Right lobe of liver (tissue), 6 donors: ENCODE measurements at places on chromosomes 11 and 22. TPM values are rescaled to one million over a fixed set of nuclear protein-coding genes. Genes with fewer than 3 reads are reported as not detected.

The OR52I1 gene
- total RNA-seq = not detected

The PANX1 gene
- total RNA-seq = 20.4 TPM

The ZNRF3 gene
- 8.4 TPM for total RNA-seq

The GRIK4 gene
- not detected for total RNA-seq

DNA sequence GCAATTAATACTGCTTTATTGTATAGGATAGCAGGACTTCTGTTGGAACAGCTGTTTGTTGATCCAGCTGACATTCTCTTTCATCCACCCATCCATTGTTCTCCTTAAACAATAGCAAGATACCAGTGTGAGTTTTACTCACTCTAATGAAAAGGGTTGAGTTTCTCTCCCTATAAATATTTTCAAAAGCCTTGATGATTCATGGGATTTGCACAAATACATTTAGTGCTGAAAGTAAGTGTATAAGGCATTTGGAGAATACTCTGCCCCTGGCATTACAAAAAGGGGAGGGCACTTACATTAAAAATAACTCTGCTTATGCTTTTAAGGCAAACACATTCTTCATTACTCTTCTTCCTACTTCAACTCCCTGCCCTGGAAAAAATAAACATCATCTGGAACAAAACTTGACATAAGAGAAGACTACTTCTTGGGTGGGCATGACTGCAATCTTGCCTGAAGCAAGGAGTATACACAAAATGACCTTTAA is 634.9 kb downstream of the METTL15 start:
- no peaks in the 10 kb centered on the region for H3K36me3 ChIP-seq
- no peaks in the 10 kb centered on the region for H3K4me1 ChIP-seq
- DNase-seq = no peak
- H3K27me3 ChIP-seq = no peaks in the 10 kb centered on the region

- DNase-seq = no peak
- no peaks in the 10 kb centered on the region for H3K36me3 ChIP-seq
- no peaks in the 10 kb centered on the region for H3K27me3 ChIP-seq
- H3K27ac ChIP-seq = no peak overlapping the region
- H3K4me3 ChIP-seq = no peak overlapping the region
These were observed 994.0 kb upstream of the FAT3 start for GRCh38 chr11:91230647-91231046.

GRCh38 chr11:47192111-47192510 is 5.9 kb upstream of the PACSIN3 start:
- no peak overlapping the region for H3K27ac ChIP-seq
- DNase-seq = no peak
- no peaks in the 10 kb centered on the region for H3K36me3 ChIP-seq
- no peaks in the 10 kb centered on the region for H3K27me3 ChIP-seq
- H3K4me3 ChIP-seq = no peak overlapping the region

DNA sequence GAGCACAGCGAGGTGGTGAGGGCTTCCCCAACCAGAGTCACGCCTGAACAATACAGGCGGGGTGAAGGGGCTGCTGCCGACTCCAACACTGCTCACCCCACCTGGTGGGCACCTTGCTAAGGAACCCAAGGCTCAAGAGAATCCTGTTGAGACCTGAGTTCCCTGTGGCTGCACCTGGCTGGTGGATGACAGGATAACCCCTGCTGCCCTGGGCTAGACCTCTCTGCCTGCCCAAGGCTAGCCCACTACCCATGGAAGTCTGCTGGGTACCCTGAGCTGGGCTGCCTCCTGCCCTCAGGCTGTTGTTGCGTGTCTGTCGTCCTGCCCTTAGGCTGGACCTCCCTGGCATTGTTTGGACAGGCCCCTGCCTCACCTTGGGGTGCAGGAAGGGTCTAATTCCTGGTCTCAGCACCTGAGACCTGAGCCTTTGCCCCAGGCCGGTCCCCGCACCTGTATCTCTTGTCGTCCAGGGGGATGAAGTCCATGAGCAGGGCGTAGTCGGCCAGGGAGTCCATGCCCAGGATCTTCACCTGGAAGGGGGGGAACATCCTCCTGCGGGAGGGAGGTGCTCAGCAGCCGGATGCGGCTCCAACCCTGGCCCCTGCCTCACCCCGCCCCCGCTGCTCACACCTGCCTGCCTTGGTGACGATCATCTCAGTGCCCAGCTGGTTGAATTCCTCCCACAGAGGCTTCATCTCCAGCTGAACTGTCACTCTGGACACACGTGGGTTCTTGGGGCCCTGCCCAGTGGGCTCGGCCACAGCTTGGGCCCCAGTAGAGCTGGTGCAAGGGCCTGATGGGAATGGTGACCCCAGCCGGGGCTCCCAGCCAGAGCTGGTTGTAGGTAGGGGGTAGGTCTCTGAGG is 4.9 kb upstream of the NUDT8 start:
- H3K27me3 ChIP-seq = no peaks in the 10 kb centered on the region
- no peak for DNase-seq
- H3K4me1 ChIP-seq = peaks cover 23% of the 10 kb centered on the region
- H3K27ac ChIP-seq = no peak overlapping the region
- no peak overlapping the region for H3K4me3 ChIP-seq

DNA sequence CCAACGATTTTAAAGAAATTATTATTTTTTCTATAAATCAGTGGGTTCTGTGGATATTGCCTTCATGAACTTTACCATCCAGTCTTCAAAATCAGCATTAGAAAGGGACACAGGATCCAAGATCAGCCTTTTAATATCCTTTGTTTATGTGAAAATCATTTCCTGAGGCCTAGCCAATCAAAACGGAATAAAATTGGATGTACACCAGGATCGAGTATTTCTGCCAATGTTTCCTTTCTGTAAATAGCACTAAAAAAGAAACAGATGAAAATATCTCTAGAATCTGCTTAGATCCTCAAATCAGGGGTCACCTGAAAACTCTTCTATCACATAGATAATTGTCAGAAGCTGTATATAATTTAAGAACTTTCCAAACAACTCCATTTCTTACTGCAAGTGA is 1598.5 kb downstream of the LRRC4C start:
- H3K4me3 ChIP-seq = no peak overlapping the region
- DNase-seq = no peak
- no peak overlapping the region for H3K27ac ChIP-seq
- H3K27me3 ChIP-seq = no peaks in the 10 kb centered on the region
- H3K4me1 ChIP-seq = no peaks in the 10 kb centered on the region

DNA sequence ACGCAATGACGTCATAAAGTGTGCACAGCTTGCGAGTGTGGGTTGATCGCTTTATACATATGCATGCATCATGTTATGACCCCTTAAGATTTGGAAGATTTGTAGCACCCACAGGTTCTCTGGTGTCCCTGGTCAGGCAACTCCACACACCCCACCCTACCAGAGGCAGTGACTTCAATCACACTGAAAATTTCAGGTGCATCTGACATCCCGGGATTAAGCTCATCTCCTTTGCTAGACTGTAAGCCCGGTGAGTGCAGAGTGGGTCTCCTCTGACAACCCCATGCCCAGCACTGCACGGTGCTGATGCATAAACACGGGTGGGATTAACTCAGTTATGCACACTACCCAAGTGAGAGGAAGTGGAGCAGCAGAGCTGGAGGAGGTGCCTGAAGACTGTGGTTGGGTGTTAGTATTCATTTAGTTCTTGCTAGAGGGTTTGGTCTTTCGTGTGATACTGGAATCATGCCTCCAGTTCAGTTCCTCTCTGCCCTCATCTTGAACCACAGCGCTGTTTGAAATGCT is 6.5 kb downstream of the ARSA start:
- peaks cover 22% of the 10 kb centered on the region for H3K4me1 ChIP-seq
- H3K36me3 ChIP-seq = no peaks in the 10 kb centered on the region
- no peak for DNase-seq

DNA sequence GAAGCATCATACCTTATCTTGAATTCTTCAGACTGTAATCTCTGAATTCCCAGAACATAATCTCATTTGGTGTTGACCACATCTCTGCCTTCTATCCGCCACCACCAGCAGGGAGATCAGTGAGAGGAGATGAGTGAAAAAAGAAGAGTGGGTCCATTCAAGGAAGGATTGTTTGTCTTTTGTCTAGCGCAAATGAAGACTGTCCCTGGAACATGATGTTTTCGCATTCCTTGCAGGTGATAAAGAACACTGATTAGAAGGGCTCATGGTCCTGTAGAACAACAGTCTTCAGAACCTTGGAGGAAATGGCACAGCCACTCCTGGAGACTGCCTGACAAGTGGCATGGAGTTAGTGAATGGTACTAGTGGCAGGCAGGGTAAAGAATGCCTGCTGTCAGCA is 869.6 kb downstream of the JRKL start:
- H3K27ac ChIP-seq = no peak overlapping the region
- H3K36me3 ChIP-seq = no peaks in the 10 kb centered on the region
- no peak for DNase-seq
- H3K27me3 ChIP-seq = no peaks in the 10 kb centered on the region
- H3K4me3 ChIP-seq = no peak overlapping the region
- no peaks in the 10 kb centered on the region for H3K4me1 ChIP-seq

GRCh38 chr11:44324749-44325525 is 15.0 kb upstream of the ALX4 start:
- H3K4me3 ChIP-seq = no peak overlapping the region
- no peaks in the 10 kb centered on the region for H3K4me1 ChIP-seq
- H3K27ac ChIP-seq = no peak overlapping the region
- no peaks in the 10 kb centered on the region for H3K36me3 ChIP-seq
- no peak for DNase-seq
- peaks cover 34% of the 10 kb centered on the region for H3K27me3 ChIP-seq

DNA sequence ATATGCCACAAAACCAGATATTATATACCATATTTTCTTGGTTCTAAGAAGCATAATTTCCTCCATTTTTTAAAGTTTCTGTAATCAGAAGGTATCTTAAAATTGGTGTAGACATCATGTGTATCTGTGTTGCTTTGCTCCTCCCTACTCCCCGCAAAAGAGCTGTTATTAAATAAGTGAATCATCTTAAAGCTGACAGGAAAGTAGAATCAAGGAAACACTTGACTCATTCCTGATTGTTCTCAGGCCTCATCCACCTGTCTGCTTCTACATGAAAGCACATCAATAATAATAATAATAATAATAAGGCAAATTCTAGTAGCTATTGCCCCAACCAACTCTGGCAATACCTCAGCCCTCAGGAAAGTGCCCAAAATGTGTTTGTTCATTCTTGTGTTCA is 26.2 kb upstream of the GUCY1A2 start:
- no peak overlapping the region for H3K4me3 ChIP-seq
- no peaks in the 10 kb centered on the region for H3K36me3 ChIP-seq
- DNase-seq = no peak
- H3K27me3 ChIP-seq = no peaks in the 10 kb centered on the region
- no peak overlapping the region for H3K27ac ChIP-seq

- peaks cover 11% of the 10 kb centered on the region for H3K4me1 ChIP-seq
- H3K36me3 ChIP-seq = no peaks in the 10 kb centered on the region
- no peak overlapping the region for H3K27ac ChIP-seq
These were observed 4.0 kb downstream of the CCDC88B start for GRCh38 chr11:64343767-64344559.

DNA sequence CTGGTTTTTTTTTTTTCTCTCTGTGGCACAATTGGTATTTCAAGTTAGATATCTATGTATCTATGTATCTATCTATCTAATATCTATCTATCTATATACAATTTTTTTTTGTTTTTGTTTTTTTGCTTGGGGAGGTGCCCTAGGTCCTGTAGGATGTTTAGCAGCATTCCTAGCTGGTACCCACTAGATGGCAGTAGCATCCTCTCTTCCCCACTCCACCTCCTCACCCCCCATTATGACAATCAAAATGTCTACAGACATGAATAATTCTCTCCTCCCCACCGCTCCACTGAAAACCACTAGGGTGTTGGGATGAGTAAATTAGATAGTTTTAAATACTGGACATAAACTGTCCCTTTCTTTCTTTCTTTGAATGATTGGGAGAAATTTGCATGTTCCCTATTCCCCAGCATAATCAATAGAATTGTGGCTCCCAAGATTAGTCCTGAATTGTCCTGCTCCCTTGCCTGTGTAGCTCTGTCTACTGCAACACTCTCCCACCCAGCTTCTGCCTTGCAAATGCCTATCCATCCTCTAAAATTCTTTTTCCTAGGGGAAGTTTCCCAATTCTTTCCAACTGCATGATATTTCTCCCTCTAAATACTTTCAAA is 1152.4 kb downstream of the LRRC4C start:
- H3K27ac ChIP-seq = no peak overlapping the region
- no peak overlapping the region for H3K4me3 ChIP-seq
- no peak for DNase-seq
- no peaks in the 10 kb centered on the region for H3K27me3 ChIP-seq
- no peaks in the 10 kb centered on the region for H3K4me1 ChIP-seq
- no peaks in the 10 kb centered on the region for H3K36me3 ChIP-seq

GRCh38 chr22:32855045-32855756 is 53.7 kb downstream of the TIMP3 start:
- peaks cover 17% of the 10 kb centered on the region for H3K36me3 ChIP-seq
- no peaks in the 10 kb centered on the region for H3K4me1 ChIP-seq
- H3K4me3 ChIP-seq = no peak overlapping the region
- no peak overlapping the region for H3K27ac ChIP-seq

GRCh38 chr11:86923999-86924766 is 31.0 kb downstream of the FZD4 start:
- no peak overlapping the region for H3K27ac ChIP-seq
- H3K4me3 ChIP-seq = no peak overlapping the region
- H3K4me1 ChIP-seq = peaks cover 7% of the 10 kb centered on the region
